ENCODE measurements at places on chromosomes 6 and 20.

- DNase-seq, result no peak
Measured at GRCh38 chr6:24549158-24549557, 54.4 kb downstream of the ALDH5A1 start.

- DNase-seq, result no peak
Measured at GRCh38 chr6:151614630-151615029, 120.8 kb downstream of the CCDC170 start.

- peak; percentile 47 for DNase-seq
Measured at GRCh38 chr20:4919047-4919704, 82.1 kb downstream of the SLC23A2 start.

GRCh38 chr6:33418690-33419291 lies 884 bp upstream of the CUTA start:
- DNase-seq, result no peak

DNA sequence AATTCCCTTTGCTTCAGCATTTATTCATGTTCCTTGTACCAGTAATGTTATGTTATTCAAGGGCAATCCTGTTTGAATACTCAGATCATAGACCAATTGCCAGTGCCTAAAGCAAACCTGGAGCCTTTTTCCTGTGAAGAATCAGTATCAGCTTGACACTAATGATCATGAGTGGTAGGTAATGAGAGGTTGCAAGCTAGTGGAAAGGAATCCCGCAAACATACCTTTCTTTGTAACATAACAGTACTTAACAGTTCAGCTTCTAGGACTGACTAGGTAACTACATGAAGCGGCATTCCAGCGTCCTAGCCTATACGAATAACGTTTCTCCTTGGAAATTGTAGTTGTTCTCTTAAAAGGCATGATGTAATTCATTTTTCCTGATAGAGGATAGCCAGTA lies 253.7 kb downstream of the TMEM242 start:
- no peak for DNase-seq

DNA sequence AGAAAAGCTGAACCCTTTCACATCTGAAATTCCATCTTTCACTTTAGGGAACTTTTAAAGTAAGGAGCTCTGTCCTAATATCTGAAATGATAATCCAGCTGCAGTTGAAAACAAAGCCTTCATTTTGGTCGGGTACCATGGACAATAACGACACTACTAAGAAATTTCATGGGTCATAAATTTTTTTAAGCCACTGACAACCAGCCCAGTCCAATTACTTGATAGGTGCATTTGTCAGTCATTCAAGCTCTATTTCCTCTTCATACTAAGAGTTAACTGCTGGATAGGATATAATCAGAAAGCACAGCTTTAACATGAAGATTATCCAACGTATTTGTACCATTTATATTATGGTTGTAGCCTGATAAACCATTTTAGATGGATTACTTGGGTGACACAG lies 52.5 kb downstream of the MMUT start:
- no peak for DNase-seq

DNA sequence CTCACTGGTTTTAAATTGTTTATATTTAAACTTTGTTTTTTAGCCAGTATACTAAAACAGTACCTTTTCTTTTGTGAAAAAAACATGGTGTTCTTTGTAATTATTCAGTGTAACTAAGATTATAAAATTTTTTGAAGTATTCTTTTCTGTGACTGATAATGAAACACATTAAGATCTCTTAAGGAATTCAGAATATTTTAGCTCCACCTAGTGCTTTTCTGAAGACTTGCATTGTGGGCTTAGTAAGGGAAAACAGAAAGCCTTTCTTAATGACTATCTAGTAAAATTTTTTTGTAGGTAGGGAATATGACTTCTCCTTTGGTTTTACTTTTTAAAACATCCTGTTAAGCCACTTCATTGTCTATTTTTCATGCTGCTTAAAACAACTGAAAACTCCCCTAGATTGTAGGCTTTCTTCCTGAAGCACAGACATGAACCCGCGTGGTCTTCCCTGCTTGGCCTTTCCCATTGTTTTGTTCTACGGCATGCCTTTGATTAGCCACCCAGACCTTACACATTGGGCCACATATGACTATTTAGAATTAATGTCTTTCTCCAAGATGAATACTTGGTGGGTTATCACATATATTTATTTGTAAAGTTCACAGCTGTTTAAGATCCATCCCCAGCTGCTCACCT lies 72.1 kb downstream of the AFDN start:
- no peak for DNase-seq

GRCh38 chr6:113457198-113457597 lies 399.9 kb upstream of the MARCKS start:
- DNase-seq, result no peak

DNA sequence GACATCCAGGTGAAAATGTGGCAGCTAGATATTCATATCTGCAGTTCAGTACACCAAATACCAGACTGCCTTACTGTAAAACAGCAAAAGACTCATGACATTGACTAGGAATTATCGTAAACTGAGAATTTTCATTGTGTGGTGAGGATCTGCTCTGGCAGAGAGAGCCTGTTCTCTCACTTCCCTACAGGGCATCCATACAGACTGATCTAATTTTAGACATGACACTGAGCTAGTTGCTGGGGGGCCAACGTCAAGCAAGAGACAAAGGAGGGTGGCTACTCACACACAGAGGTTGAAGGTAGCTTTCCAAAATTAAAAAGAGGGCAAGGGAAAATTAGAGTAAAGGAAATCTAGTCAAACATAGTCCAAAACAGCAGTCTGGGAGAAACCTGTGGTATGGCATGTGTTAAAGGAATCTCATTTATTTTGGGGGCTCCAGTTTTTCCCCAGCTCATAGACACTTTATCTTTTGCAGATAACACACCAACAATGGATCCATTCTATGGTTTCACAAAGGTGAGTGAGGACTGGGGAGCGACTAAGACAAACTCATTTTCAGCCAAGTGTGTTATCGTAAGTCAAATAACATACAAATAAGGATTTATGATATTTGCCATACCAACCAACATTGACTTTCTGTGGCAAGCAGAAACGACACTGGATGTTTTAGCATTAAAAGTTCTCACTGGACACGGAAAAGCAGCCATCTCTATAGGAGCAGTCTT lies 36.6 kb upstream of the NHSL1 start:
- no peak for DNase-seq

DNA sequence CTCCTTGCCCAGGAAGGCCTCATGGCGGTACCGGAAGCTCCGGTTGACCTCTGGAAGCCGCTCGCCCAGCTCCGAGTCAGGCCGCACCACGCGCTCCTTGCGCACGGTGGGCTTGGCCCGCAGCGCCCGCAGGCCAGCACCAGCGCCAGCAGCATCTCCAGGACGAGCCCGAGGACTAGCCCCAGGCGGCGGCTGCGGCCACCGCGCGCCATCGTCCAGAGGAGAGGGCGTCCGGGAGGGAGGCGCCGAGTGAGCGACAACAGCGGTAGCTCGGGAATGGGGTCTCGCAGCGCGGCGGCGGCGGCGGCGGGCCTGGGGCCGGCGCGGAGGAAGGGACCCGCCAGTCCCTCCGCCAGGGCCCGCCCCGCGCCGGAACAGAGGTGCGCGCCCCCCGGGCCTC lies 27.6 kb upstream of the CGA start:
- no peak for DNase-seq

DNA sequence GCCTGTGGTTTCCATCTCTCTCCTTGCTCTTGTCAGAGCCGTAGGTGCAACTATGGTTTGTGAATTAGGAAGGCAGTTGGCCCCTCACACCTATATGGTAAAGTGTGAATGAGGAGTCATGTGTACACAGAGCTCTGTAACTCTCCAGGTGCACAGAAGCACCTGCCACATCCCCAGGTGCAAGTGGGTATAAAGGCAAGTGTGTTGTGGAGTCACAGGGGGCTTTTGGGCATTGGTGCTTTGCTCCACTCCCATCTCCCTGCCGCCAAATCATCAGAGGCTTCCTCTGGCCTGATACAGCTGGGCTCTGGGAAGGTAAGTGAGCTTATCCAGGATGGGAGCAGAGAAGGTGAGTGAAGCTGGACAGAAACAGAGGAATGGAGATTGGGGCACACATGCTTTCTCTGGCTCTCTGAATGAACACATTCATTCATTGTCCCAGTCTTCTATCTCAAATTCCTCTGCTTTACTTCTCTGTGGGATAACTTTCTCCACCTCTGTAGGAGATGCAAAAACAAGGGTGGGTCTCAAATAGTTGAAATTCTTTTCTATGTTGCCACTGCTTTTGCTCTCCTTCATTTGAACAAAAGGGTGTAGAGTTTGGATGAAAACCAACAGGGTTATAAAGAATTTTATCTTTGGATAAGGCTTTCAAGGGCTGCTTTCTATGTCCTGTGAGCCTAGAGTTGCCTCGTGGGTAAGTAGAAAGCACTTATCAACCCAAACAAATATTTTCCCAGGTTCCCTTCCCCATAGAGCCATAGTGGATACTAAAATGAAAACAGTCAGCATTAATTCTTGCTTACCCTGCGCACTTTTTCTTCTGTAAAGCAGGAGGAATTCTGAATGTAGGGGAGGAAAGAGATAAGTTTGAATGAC lies 45.0 kb upstream of the RIPOR2 start:
- no peak for DNase-seq

GRCh38 chr6:106300020-106300780 lies 25.4 kb downstream of the ATG5 start:
- peak; percentile 54 for DNase-seq

GRCh38 chr6:40988634-40989033 lies 50.4 kb downstream of the UNC5CL start:
- no peak for DNase-seq

GRCh38 chr6:32391505-32391904 lies 15.5 kb downstream of the BTNL2 start:
- no peak for DNase-seq

DNA sequence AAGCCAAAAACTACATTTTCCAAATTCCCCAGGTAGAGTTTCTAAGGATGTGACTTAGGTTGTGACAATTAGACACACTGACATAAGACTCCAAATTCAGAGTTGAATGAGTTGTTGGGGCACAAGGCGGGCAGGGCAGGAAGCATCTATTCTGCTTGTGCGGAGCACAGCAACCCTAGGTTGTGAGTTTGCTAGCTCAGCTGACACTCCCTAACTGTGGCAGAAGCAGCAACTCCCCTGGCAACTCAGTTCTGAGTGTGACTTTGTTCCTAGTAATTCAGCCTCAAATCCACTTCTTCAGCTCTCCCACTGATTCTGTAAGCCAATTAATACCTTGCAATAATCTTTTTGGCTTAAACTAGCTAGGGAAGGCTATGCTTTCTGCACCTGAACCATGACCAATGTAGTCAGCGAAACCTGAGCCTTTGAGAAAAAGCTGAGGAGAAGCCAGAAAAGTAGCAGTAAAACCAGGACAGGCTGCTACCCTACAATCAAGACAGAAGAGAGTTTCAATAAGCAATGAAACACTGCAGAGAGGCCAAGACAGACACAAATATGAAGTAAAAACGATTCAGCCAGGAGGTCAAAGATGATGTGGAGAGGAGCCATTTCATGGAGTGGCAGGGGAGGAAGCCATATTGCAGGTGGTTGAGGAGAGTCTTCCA lies 30.0 kb upstream of the PAQR8 start:
- no peak for DNase-seq

DNA sequence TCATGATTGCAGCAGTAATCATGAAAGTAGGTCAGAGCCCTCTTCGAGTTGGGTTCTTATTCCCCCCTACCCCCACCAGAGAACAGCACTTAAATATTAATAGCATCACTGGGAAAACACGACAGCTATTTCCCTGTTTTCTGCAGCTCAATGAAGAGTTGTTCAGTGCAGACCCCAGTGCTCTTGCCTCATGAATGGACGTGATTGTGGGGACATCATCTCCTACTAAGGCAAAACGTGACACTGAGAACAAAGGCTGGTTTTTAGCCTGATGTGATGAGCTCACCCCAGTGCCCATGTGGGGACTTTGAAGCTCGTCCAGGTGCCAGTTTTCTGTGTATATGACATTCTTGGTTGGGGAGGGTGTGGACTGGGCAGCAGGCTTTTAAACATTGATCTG lies 105.9 kb downstream of the SLC35F1 start:
- no peak for DNase-seq

- no peak for DNase-seq
Measured at GRCh38 chr6:71408787-71409723, 120.4 kb downstream of the OGFRL1 start.

DNA sequence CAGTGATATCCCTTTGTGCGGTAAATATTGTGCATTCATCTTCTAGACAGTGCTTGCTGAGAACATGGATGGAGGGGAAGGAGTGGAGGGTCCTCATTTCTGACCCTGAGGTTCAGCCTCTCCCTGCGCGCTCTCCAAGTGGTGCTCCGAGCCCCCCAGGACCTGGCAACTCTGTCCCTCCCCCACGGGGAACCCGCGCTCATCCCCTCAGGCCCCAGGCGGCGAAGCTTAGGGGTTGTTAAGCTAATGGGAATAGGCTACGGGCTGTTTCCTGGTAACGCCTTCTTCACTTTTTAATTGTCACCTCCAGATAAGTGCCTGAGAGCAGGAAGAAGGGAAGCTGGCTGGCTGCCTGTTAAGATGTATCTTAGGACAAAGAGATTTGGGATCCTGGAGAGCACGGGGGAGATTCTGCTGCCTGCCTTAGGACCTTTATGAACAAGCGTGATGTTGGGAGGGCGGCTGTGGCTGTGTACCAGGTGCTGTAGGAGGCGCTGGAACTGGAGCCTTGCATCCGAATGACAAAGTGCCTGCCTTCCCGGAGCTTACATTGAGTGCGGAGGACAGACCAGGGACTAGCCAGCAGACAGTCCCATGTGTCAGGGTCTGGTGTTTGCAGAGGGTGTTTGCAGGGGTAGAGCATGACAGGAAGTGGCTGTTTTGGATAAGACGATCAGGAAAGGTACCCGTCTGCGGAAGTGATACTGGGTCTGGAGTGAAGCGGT lies 11.7 kb downstream of the TSHZ2 start:
- no peak for DNase-seq

- no peak for DNase-seq
Measured at GRCh38 chr6:101125380-101125971, 244.3 kb upstream of the ASCC3 start.

DNA sequence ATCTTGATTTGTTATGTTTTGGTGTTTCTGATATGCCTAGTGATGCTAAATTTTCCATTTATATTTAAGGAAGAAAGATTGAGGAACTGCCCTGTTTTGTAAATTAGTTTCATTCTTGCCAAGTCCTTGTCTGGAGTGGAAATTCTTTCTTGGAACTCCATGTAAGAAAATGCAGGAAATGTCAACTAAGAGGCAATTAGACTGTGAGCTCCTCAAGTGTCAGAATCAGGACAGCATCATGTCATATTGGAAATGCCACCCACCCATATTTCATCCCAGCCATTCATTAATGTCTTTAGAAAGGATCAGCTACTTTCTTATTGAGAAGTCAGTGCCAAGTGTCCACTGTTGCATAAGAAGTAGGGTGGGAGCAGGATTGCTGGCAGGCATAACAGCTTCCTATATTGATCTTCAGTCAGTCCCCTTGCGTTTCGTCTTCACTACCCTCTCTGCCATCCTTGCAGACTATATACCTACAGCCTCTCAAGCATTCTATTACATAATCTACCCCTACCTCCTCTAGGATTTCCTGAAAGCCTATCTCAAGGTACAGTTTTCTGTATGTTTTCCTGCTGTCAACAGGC lies 42.4 kb downstream of the HAO1 start:
- DNase-seq, result no peak

DNA sequence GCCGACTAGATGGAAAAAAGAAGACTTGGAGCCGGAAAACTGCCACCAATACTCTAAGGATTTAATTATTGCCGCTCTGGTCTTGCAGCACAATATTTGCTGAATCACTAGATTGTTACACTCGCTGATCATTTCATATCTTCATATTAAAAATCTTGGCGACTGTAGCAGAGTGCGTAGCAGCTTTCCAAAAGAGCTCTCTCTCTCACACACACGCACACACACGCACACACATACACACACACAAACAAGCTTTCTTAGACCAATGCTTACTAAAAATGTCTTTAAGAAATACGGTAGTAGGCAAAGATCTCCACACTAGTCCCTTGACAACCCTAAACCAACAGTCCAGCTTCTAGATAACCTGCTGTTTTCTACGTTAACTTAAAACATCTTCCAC lies 7.7 kb downstream of the GRIK2 start:
- DNase-seq, result no peak

All from LNCaP clone FGC (cell line).